ENCODE measurements at places on chromosomes 2 and 18.

DNA sequence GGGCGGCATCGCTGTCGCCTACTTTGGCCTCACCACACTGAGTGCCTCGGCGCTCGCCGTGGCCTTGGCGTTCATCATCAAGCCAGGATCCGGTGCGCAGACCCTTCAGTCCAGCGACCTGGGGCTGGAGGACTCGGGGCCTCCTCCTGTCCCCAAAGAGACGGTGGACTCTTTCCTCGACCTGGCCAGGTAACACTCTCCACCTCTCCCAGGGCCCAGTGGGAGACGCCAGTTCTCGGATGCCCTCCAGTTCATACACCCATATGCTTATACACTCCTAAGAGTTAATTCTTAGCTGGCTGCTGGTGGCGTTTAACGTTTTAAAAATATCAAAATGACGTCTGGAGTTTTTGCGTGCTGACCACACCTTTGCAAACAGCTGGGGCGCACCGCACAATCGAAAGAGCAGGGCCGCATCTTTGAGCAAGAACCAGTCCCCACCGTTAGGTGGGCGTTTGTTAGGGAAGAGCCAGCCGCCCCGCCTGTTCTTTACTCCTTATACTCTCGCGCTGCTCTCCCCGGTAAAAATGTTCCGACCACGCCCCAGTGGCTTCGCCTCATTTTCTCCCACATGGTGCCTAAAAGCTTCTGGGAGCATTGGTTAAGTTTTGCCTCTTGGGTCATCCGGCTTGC lies 899 bp downstream of the SLC1A4 start:
- DNase-seq = no peak

DNA sequence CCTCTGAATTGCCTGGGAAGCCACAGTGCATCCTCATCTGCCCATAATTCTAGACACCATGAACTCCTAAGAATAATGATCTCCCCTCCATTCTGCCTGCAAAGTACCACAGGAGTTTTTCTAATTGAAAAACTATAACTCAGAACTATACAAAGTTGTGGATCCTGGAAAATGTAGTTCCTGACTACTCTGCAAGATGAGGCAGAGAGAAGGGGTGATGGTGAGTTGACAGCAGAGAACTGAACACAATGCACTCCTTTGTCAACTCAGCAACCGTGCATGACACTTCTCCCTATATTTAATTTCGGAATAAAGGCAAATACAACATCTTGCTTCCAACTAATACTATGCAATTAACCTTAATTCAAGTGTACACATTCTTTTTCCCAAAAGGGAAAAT lies 471.1 kb upstream of the FAM98A start:
- no peak for DNase-seq

DNA sequence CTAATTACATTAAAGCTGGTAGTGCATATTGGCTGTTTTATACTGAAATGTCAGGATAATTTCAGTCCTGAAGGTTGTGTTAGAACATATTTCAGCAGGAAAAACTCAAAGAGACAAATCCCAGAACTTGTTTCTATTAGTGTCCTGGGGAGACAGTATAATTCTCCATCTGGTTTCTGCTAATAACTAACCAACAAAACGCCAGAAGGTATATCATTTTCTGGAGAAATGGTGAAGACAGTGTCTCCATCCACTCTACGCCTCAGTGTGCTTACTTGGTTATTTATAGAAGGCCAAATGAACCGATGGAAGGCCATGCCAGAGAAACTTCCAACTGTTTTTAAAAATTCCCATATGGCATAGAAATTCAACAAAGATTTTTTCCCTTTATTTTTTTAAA lies 41.6 kb downstream of the GCA start:
- no peak for DNase-seq

DNA sequence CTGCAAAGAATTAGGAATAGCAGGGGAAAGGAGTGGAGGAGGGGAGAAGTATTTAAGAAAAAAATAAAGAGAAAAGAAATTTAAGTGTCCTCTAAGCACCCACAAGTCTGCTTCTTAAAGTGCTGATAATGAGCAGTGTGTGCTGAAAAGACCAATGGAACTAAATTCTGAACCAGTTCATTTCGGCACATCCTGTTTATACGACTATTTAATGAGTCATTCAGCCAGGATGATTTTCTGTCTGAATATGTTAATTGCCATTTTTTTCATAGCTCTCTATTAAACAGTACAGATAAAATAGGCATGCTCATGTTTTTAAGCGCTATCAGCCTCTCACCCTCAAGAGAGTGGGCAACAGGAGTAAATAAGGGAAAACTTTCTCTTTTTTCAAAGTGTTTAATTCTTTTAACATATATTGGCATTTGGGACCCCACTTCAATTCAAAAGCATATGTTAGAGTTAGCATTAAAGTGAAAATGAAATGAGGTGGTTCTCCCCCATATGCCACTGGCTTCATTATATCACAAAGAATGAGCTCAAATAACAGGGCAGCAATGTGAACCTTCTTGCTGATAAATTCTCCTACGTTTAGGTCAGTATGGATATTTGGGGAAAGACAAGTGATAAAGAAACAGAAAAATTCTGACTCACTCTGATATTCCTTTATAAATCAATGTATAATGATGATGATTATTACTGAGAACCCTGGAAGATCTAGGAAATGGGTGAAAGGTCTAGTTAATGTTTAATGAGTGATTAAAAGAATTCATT lies 87.5 kb downstream of the TCF4 start:
- no peak for DNase-seq

DNA sequence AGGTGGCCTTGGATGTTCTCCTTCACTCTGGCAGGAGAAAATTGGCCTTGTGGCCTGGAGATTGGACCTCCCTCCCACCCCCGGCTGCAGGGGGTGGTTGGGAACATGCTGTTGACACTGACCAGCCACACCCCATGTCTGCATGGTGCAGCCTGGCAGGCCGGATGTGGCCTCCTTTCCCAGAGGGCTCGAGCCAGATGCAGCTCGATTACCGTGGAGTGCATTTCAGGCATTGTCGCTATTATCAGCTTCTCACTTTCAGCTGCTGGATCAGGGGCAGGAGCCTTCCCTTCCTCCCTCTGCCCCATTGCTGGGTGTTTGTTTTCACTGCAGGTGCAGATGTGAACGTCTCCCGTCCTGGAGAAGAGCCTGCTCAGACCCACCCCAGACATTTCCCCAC lies 211.0 kb upstream of the SIX2 start:
- no peak for DNase-seq

DNA sequence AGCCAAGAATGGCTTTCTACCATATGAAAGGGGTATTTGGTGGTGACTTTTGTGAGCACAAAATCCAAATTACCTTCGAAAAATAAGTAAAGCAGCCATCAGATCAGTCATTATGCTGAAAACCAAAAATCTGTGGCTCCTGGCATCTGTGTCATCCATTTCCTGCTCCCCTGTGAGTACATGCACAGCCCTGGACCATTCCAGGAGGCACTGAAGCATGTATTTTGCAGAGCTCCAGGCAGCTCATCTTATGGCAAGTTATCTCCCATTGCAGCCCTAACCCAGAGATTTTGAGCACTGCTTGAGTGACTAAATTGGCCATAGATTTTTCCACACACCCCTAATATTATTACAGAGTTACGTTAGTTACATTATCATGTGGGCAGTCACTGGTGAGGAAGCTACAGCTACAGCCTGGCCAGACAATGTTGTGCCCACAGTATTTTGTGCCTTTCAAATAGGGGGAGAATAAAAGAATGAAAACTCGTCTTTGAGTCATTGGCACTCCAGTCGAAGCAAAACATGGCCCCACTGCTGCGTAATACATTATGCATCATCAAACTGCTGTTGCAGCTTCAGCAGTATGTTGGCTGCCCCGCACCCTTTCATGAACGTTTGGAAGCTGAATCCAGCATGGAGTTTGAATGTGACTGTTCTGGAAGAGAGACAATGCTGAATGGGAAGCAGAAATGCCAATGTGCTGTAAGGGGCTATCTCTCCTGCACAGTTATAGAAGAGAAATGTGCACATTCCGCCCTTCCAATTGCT lies 702.2 kb downstream of the RNF144A start:
- DNase-seq = no peak

DNA sequence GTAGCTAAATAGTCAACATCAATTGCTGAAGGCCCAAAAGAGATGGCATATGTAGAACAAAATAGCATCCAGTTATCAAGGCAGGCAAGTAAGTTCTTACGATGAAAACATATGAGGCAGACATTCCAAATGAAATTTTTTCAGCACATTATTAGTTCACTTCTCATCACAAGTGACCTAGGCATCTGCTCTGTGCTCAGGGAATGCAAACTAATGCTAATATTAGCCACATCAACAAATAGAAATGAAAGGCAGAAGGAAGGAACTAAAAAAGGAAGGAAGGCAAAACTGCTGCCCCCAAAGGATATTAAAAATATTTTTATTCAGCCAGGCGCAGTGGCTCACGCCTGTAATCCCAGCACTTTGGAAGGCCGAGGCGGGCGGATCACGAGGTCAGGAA lies 51.2 kb upstream of the ROCK1 start:
- no peak for DNase-seq

DNA sequence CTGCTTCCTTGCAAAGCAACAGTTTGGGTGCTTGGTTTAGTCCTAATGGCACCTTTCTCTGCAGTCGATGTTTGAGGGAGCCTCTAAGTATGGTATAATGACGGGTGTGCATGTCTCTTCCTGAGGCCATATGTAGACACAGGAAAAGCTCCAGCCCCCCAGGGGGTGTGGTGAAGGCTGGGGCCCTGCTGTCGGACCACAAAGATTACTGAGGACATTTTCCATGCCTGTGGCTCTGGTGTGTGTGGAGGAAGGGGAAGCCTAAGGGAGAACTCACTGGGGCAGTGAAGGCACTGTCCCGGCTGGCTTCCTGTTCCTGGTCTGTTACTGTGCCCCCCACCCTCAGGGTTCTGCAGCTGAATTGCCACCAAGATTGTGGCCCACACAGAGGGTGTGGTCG lies 187.1 kb downstream of the FHOD3 start:
- no peak for DNase-seq

DNA sequence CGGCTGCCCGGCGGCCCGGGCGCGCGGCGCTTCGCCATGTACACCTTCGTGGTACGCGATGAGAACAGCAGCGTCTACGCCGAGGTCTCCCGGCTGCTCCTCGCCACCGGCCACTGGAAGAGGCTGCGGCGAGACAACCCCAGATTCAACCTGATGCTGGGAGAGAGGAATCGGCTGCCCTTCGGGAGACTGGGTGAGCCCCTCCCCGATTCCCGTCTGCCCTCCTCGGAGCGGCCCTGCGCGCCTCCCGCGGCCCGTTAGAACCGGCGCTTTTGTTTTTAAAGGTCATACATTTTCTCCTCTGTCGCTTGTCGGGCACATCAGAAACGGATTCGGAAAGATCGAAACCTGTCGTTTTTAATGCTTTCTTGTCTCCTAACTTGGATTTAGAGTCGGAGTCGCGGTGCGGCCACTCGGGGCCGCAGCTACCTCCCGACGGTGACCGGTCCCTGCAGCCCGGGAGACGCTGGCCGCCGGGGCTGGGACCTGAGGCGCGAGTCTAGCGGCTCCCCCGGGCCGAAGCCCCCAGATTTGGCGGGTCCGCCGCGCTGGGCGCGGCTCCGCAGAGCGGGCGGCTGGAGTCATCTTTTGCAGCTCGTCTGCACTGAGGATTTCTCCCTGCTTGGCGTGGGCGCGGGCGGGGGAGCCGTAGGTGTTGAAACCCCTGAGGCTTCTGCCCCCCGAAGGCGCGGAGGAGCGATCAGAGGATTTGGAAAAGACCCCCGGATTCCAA lies 519 bp downstream of the TTL start:
- peak; percentile 27 for DNase-seq

GRCh38 chr18:49169037-49169521 lies 218.3 kb upstream of the SMAD7 start:
- DNase-seq = peak; percentile 49

DNA sequence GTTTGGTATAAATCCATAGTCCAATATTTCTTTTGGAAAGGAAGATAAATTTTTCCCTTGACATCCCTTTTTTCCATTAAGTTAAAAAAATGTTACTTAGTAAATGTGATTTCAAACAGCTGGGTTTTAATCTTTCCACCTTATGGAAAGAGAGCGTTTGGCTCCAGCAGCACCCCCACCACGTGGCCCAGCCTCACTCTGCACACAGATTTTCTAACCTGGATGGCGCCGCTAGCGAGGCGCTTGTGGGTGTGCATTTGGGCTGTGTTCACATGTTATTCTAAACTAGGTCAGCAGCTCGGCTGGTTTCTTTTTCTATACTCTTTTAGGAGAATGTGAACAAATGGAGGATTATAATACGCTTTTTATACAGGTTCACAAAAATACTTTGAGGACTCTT lies 218.0 kb downstream of the LDLRAD4 start:
- peak; percentile 47 for DNase-seq

- no peak for DNase-seq
These were observed 40.6 kb downstream of the EHD3 start for GRCh38 chr2:31274401-31275075.

GRCh38 chr18:7779211-7779610 lies 212.1 kb downstream of the PTPRM start:
- no peak for DNase-seq

DNA sequence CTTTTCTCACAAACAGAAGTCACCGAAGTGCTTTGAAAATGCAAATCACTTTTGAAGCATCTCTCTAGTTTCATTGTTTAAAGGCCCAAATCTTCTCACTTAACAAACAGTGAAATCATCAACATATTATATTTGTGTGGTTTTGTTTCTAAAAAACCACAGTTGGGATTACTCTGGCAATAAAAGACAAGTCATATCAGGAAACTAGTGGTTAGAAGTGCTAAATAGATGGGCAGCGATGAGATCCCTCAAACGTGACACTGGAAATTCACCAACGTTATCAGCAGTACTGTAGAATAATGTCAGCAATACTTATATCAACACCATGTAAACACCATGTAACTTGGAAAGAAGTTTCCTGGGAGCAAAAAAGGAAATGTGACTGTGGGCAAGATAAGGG lies 893.5 kb downstream of the SUCLG1 start:
- DNase-seq = no peak

DNA sequence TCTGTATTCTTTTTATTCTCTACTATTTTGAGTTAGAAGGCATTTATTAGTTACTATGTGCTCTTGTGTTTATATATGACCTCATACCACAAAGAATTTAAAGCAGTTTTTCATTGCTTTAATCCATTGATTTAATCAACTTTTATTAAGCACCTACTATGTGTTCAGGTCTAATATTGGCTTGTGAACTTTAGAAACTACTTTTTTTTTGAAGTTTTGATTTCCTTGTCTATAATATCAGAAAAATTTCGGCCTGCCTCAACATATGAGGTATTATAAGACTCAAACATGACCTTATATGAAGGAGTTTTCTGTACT lies 117.7 kb downstream of the ZNF521 start:
- DNase-seq = no peak

DNA sequence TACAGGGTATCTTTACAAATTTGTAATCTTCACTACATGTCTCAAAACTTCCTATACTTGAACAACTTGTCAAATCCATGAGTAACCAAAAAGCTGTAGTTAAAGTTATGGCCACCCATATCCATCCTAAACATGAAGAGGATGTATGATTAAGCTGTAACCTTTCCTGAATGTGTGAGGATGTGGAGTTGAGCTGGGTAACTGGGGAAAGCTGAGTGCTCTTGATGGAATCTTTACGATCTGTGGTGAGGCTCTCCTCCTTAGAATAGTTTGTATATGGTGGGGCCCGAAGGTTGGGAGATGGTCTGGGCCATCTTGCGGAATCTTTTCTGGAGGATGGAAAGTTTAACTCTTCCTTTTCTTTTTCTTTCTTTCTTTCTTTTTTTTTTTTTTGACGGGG lies 29.4 kb downstream of the DPP4 start:
- no peak for DNase-seq

- DNase-seq = no peak
These were observed 787 bp downstream of the ERBB4 start for GRCh38 chr2:212537726-212538304.

- no peak for DNase-seq
These were observed 5.6 kb upstream of the STK39 start for GRCh38 chr2:168252976-168253375.
